Esophagus muscularis mucosa (tissue), 4 donors: ENCODE measurements at places on chromosomes 16 and 17. TPM values are rescaled to one million over a fixed set of nuclear protein-coding genes. Genes with fewer than 3 reads are reported as not detected.

Gene NTN1
- total RNA-seq: 69.3 TPM

Gene GSDMA
- total RNA-seq: 0.45 TPM

Gene TEX14
- 0.17 TPM for total RNA-seq

Gene SPATA22
- not detected for total RNA-seq

DNA sequence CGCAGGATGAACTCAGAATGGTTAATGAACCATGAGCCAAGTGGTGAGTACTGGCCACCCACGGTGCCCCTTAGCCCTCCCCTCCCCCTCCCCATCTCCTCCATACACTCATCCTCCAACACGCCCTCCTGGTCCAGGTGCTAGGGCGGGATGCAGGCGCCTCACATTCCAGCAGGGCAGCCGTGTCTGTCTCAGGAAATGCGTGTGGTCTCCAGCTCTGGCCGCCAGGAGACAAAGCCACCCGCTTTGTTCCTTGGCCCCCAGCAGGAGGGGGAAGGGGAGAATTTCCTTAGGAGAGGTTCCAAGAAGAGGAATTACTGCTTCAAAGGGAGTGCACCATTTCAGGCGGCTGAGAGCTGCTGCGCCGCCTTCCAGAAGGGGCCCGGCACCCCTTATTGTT is 29.7 kb upstream of the RMI2 start:
- H3K27me3 ChIP-seq: no peaks in the 10 kb centered on the region
- H3K4me1 ChIP-seq: peaks cover 12% of the 10 kb centered on the region
- H3K4me3 ChIP-seq: no peak overlapping the region
- H3K36me3 ChIP-seq: no peaks in the 10 kb centered on the region

DNA sequence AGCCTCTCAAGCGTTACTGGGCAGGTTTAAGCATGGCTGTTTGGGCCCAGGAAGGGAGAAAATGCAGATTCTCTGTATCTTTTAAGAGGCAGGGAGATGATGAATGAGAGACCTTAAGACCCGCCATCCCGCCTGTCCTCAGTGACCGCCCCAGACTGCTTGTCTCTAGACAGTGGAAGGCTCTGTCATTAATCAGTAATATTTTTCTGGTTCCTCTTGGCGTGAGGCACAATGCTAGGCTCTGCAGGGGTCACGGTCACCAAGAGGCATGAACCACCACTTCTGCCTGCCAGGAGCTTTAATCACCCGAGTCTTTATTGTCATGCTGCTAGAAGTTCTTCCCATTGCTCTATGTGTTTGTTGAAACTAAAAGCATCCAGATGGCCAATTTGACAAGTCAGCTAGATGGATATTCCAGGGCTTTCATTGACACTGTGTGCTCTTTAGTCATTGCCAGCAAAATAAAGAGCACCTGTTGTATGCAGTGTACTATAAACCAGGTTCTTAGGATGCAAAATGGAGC is 3.2 kb downstream of the SLC6A2 start:
- no peak overlapping the region for H3K27ac ChIP-seq
- peaks cover 15% of the 10 kb centered on the region for H3K4me1 ChIP-seq
- no peak overlapping the region for H3K4me3 ChIP-seq
- no peak for DNase-seq

DNA sequence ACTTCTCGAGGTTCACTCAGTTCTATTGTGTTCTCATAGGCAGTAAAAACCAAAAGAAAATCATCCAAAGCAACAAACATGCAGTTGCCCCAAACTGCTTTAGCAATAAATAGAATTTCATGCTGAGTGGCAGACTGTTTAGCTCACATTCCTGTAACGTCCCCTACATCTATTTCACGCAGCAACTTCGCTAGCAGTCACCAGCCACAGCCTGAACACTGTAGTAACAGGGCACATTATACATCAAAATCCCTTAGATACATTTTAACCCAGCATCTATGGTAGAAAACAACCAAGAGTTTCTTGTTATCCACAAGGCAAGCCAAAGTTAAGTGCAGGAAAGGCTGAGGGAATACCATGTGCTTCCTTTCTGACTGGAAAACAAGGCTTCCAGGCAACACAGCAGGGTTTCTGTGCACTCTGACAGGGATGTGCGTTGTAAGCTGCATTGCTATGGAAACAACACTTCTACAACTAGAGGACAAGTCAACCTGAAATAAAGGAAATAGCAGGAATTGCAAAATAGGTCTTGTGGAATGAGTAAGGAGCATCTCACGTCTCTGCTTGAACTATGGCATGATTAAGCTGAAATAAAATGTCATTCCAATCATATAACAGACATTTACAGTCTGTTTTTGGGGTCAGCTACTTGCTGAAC is 55.4 kb downstream of the CFDP1 start:
- no peaks in the 10 kb centered on the region for H3K27me3 ChIP-seq
- peaks cover 11% of the 10 kb centered on the region for H3K4me1 ChIP-seq
- H3K4me3 ChIP-seq: no peak overlapping the region
- no peak overlapping the region for H3K27ac ChIP-seq
- H3K36me3 ChIP-seq: no peaks in the 10 kb centered on the region

DNA sequence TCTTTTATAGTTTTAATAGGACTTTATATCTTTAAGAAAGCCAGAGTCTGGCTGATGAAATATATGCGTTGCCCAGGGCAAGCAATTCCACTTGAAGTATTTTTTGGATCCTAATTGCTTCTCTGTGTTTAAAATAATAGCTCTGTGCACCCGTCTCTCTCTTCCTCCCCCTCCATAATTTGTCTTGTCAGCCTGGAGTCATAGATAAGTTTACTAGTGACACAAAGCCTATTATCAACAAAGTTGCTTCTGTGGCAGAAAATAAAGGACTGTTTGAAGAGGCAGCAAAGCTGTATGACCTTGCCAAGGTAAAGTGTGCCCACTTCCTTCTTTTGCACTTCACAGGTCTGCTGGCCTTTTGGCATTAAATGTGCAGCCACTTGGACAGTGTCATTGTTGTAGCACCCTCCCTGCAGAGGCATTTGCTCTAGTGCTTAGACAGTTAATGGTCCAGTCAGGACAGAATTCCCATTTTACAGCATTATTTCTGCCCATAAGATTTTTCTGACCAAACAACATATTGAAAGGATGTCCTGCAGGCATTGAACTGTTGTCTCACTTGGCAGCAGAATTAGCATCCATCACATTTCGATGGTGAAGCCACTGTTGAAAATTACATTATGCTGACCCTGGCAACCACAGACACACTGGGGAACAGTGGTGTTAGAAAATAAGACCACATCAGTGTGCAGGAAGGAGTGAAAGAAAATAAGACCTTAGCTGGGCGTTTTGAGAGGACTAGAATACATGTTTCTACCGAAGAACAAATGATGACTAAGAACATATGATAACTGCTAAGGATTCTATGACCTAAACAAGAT is 28.4 kb upstream of the SLC12A3 start:
- no peaks in the 10 kb centered on the region for H3K27me3 ChIP-seq
- no peak for DNase-seq
- H3K4me1 ChIP-seq: no peaks in the 10 kb centered on the region
- no peak overlapping the region for H3K4me3 ChIP-seq
- H3K36me3 ChIP-seq: peaks cover 83% of the 10 kb centered on the region

DNA sequence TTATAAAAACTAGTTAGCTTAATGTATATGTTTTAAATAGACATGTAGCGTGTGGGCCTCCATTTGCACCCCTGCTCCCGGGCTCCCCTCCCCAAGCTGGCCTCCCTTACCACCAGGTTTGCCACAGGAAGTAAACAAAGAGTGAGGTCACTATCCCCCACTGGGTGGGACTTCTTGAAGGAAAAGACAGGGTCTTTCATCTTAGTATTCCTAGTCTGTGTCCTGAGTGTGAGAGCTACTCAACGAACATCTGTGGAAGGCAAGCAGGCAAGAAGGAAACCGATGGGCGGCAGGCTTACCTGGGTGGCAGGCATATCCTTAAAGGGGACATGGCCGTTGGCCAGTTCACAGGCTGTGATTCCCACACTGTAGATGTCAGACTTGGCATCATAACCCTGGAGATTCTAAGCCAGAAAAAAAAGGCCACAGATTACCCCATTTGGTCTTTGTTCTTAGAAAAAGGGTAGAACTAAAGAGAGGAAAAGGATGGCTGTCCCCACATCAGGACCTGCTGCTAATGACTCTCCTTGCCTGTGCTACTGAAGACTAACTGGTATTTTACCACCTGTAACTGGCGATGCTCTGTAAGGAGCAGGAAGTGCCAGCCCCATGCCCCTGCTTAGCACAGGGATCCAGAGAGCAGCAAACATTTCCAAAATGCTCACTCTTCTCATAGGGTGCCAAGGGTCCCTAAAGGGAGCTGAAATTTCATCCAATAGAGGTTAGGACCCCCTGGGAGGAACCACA is 6.6 kb upstream of the LIMD2 start:
- no peak for DNase-seq
- no peaks in the 10 kb centered on the region for H3K27me3 ChIP-seq
- H3K27ac ChIP-seq: no peak overlapping the region
- H3K36me3 ChIP-seq: peaks cover 46% of the 10 kb centered on the region
- peaks cover 12% of the 10 kb centered on the region for H3K4me1 ChIP-seq

GRCh38 chr17:50925296-50925891 is 59.2 kb upstream of the TOB1 start:
- peaks cover 12% of the 10 kb centered on the region for H3K4me1 ChIP-seq
- no peak overlapping the region for H3K27ac ChIP-seq
- DNase-seq: no peak
- no peaks in the 10 kb centered on the region for H3K27me3 ChIP-seq
- no peak overlapping the region for H3K4me3 ChIP-seq
